NCI-H1436 treated with DMSO at 0.1 percent for 48 hours (cell line): ENCODE measurements at places on chromosomes 5 and 9.

DNA sequence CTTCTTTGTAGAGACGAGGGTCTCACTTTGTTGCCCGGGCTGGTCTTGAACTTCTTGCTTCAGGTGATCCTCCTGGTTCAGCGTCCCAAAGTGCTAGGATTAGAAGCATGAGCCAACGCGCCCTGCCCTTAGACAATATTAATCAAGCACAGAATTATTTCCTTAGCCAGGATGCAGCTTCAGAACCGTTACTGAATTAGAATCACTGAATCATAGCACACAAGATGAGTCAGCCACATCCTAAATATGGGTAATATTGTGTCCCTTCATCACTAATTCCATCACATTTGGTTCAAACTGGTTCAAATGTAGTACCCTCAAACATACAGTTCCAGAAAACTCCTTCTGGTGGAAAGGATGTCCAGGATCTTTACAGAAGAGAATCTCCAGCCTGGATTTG lies 82.7 kb downstream of the BNC2 start:
- DNase-seq: no peak

- no peak for DNase-seq
Measured at GRCh38 chr5:170252720-170253350, 20.1 kb downstream of the C5orf58 start.

- DNase-seq: no peak
Measured at GRCh38 chr5:74889523-74890105, 23.4 kb upstream of the FAM169A start.

- no peak for DNase-seq
Measured at GRCh38 chr5:165497707-165498106, 1992.3 kb downstream of the MAT2B start.

DNA sequence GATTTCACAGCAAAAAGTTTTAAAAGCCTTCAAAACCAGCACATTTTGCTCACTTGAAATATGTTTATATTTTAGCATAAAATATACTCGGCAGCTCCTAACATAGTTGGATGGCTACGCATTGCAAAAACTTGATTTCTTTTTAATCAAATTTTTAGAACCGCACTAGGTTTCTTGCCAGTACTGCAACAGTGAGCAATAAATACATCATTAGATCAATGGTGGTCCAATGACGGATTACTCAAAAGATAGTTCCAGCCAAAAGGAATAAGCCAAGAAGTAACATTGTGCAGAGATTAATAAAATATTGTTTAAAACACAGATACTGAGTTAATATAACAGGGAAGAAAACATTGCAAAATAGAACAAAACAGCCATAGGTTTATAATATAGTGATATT lies 5.5 kb downstream of the MARCHF3 start:
- no peak for DNase-seq

- DNase-seq: no peak
Measured at GRCh38 chr9:91842358-91843049, 107.5 kb downstream of the ROR2 start.

DNA sequence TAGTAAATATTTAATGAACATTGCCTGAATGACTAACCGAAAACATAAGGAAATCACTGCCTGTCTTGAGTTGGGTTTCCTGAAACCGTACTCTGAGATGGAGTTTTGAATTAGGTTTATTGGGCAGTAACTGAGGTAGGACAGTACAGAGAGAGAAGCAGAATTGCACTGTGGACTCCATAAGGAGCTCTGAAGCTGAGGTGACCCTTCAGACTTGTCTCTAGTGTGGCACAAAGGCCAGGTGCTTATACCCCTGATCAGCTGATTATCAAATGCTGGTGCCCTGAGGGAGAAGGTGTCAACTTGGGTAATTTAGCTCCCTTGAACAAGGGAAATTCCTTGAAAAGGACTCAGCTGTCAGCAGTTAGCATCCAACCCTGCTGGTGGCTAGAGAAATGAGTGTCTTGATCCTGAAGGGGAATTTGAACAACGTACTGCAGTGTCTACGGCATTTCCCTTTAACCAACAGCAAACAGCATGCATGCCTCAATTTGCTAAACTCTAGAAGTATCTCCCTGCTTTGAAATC lies 135.0 kb upstream of the SMARCA2 start:
- no peak for DNase-seq

DNA sequence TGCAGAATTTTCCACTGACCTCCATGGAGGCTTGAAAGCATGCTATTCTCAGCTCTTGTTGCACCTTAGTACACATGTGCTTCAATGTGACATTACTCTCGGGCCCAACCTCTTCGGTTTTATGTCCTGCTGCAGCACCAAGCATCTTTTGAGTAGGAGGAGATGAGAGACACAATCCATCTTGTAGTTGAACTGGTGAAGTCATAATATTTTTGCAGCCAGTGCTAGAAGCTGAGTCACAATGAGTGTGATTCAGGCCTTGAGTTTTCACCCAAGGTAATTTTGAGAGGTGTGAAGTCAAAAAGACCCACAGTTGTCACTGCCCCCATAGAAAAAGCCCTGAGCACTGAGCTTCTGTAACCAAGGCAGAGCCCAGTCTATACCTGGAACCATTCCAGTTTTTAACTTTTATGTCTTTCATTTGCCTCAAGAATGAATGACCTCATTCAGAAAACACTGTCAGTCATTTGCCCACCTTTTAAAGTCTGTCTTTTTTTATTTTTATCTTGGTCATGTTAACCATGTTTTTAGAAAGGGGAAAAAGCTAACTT lies 117.7 kb downstream of the ZNF462 start:
- no peak for DNase-seq

GRCh38 chr9:24881361-24881760 lies 335.7 kb upstream of the IZUMO3 start:
- DNase-seq: no peak

- DNase-seq: no peak
Measured at GRCh38 chr5:176438959-176439757, 9.0 kb upstream of the FAF2 start.

- no peak for DNase-seq
Measured at GRCh38 chr5:134541736-134542376, 16.4 kb downstream of the JADE2 start.

- no peak for DNase-seq
Measured at GRCh38 chr5:116922532-116922931, 347.9 kb upstream of the SEMA6A start.

GRCh38 chr5:32687499-32687831 lies 23.7 kb upstream of the NPR3 start:
- DNase-seq: no peak

DNA sequence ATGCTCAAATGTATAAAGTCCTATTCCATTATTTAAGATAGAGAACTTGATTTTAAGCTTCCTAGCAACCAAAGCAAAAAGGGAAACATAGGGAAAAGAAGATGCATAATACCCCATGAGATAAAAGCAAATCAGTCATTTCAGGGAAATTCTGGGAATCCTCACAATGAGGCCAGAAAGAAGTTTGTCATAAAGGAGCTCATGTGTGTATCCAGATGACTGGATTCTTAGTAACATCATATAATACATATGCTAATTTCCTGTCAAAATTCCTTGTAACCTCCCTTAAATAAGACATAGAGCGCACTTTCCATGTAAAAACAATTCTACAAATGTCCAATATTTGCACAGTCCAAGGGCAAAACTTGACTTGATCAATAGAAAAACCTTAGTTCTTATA lies 411.0 kb upstream of the WWC1 start:
- DNase-seq: no peak

DNA sequence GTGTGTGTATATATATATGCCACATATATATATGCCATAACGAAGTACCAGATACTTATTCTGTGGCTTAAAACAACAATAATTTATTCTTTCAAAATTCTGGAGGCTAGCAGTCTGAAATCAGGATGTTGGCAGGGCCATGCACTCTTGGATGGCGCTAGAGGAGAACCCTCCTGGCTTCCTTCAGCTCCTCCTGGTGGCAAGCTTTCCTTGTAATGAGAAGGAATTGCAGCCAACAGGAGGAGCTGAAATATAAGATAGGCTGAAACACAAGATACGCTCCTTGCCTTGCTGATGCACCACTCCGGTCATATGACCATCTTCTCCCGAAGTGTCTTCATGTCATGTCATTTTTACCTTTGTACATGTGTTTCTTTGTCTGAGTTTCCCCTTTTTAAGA lies 368.1 kb upstream of the CTNND2 start:
- no peak for DNase-seq

GRCh38 chr5:119270121-119270565 lies 85.7 kb upstream of the TNFAIP8 start:
- DNase-seq: peak; percentile 23

- DNase-seq: no peak
Measured at GRCh38 chr5:142652563-142652962, 33.3 kb downstream of the FGF1 start.

DNA sequence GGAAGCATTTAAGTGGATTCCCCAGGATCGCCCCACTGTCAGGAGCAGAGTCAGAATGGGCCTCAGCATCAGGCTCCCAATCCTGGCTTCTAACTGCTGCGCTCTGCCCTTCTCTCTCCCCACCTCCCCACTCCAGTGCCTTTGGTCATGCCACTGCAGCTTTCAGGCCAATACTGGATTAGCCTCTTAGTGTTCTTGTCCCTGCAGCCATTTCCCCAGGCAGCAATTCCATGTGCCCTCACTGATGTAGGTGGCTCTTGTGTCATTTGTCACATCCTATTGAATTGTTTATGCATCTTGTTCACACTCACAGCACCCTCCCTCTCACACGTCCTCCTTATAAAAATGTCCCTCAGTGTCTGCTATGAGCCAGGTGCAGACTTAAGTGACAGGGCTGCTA lies 544.2 kb upstream of the DAP start:
- DNase-seq: no peak

- DNase-seq: no peak
Measured at GRCh38 chr9:90805006-90805996, 3.7 kb downstream of the SYK start.

GRCh38 chr9:127280880-127281660 lies 16.5 kb downstream of the GARNL3 start:
- no peak for DNase-seq

- DNase-seq: no peak
Measured at GRCh38 chr9:113220467-113221002, 542 bp downstream of the FKBP15 start.

DNA sequence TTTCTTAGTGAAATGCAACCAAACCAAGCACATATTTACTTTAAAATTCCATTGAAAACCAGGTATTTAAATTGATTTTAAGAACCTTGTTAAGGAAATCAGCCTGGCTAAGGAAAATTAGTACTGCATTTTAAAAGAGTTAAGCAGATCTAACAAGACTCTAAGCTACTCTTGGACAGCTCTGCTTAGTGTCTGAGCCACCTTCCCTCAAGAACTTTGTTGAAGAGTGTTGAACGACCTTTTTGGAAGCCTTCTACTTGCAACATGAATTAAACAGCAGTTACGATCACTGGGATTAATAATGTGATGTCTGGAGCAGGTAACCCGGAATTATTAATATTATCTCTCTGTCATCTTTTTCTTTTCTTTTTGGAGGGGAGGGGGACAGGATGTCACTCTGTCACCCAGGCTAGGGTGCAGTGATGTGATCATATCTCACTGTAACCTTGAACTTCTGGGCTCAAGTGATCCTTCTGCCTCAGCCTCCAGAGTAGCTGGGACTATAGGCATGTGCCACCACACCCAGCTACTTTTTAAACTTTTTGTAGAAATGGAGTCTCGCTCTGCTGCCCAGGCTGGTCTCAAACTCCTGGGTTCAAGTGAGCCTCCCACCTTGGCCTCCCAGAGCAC lies 74.7 kb downstream of the ANKRD55 start:
- no peak for DNase-seq

DNA sequence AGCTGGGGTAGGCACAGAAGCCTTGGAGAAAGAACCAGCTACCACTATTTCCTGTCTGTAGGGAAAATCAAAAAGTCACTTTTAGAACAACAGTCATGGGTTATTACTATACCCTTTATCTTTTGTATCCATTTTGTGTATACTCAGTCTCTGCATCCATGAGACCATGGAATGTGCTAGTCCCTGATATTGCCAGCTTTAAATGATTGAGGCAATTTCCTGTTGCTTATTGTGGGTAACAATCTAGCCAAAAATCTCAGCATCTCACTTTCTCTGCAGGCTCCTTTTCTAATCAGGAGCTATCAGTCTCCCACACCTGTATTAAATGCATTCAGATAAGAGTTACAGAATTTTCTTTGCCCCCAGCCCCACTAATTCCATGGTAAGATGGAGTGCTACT lies 968 bp upstream of the KDM3B start:
- DNase-seq: no peak

- DNase-seq: no peak
Measured at GRCh38 chr5:115988002-115988401, 25.7 kb downstream of the LVRN start.

- no peak for DNase-seq
Measured at GRCh38 chr5:40505031-40505430, 174.7 kb upstream of the PTGER4 start.

GRCh38 chr5:79856456-79857055 lies 134.5 kb downstream of the MTX3 start:
- DNase-seq: no peak

- no peak for DNase-seq
Measured at GRCh38 chr5:80712919-80713318, 58.1 kb upstream of the DHFR start.

GRCh38 chr9:110464321-110464720 lies 115.2 kb downstream of the SVEP1 start:
- no peak for DNase-seq

DNA sequence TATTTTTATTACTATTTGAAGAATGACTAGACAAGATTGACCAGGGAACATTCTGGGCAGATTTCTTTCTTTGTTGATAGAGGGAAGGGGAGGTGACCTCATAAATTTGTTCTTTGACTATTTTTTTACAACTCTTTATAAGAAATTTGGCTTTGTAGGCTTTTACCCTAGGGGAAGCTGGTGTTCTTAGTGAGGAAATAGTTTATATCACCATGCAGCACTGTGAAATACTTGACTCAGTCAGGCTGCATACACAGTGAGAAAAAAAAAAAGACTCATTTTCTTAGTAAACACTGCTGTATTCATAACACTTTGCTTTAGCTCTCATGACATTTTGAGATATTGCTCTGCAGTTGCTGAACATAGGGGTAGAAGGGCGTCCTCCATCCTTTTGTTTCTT lies 336.6 kb upstream of the PIK3R1 start:
- no peak for DNase-seq

DNA sequence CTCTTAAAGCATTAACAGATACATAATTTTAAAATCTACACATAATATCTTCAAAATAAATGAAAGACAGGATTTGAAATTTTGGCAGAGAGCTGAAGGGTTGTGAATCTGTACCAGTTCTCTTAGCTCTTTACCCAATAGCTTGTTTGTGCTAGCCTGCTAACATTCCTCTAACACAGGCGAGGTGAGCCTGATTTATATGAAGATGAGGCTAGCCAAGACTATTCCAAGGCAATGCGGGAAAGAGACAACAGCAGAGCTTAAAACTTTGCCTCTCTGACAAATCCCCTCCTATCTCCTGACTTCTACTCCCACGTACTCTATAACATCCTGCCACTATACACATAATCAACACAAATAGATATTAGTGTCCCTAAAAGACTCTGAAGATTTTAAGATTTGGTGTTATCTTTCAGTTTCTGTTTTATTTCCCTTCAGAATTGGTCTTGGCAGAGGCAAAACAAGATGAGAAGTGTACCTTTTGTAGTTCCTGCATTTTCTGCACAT lies 745.6 kb upstream of the ZNF608 start:
- DNase-seq: no peak

- DNase-seq: no peak
Measured at GRCh38 chr9:69759021-69759420, 790 bp downstream of the PTAR1 start.
